ENCODE measurements at places on chromosomes 3 and 15. TPM values are rescaled to one million over a fixed set of nuclear protein-coding genes. Genes with fewer than 3 reads are reported as not detected.
A peak's percentile ranks its signal among the peaks of the same experiment; 100 is the strongest.

KCNMB2 gene
- total RNA-seq, result not detected

DENND4A gene
- total RNA-seq, result 50.4 TPM

CIDEC gene
- total RNA-seq, result not detected

TMEM108 gene
- total RNA-seq, result not detected

ALAS1 gene
- total RNA-seq, result 50.1 TPM

TRIM42 gene
- total RNA-seq, result not detected

DNA sequence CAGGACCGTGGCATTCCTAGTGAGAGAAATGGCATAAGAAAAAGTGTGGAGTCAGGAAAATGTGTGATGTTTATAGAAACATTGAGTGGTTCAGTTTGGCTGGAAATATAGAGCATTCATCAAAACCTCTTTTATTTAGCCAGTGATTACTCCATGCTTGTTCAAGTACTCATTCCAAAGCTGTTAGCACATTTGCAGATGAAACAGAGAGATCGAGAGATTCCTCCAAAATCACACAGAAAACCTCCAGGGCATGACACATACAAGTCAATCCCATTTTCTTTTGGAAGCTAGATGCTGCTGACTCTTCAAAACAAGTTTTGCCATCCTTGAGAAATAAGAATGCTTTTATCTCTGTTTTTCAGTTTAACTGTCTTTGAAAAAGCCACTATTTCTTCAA lies 11.5 kb upstream of the MB21D2 start:
- H3K4me3 ChIP-seq, result no peak overlapping the region
- no peaks in the 10 kb centered on the region for H3K4me1 ChIP-seq
- no peak overlapping the region for H3K27ac ChIP-seq
- H3K27me3 ChIP-seq, result peaks cover under 1% of the 10 kb centered on the region
- H3K36me3 ChIP-seq, result no peaks in the 10 kb centered on the region

GRCh38 chr15:92904722-92905571 lies 4.8 kb downstream of the CHD2 start:
- H3K27ac ChIP-seq, result peak overlapping the region; percentile 100
- peaks cover 44% of the 10 kb centered on the region for H3K36me3 ChIP-seq
- DNase-seq, result no peak
- peaks cover 54% of the 10 kb centered on the region for H3K4me1 ChIP-seq
- peak overlapping the region; percentile 99 for H3K4me3 ChIP-seq

- H3K27ac ChIP-seq, result no peak overlapping the region
- no peaks in the 10 kb centered on the region for H3K27me3 ChIP-seq
- DNase-seq, result no peak
- peaks cover 32% of the 10 kb centered on the region for H3K4me1 ChIP-seq
- peaks cover 8% of the 10 kb centered on the region for H3K36me3 ChIP-seq
These were observed 110.0 kb upstream of the SLC4A7 start for GRCh38 chr3:27594096-27594690.

- no peak overlapping the region for H3K27ac ChIP-seq
- peaks cover 11% of the 10 kb centered on the region for H3K27me3 ChIP-seq
- no peak overlapping the region for H3K4me3 ChIP-seq
- no peaks in the 10 kb centered on the region for H3K4me1 ChIP-seq
- no peaks in the 10 kb centered on the region for H3K36me3 ChIP-seq
These were observed 8.7 kb downstream of the ESYT3 start for GRCh38 chr3:138443091-138443490.

Data from activated naive CD8-positive, alpha-beta T cell treated with anti-CD3 and anti-CD28 coated beads, Interleukin-2, amount 10 ng/mL, durations not matched to agents 7 days and 5 days (primary cell).